ENCODE measurements at places on chromosomes 5 and 9.

DNA sequence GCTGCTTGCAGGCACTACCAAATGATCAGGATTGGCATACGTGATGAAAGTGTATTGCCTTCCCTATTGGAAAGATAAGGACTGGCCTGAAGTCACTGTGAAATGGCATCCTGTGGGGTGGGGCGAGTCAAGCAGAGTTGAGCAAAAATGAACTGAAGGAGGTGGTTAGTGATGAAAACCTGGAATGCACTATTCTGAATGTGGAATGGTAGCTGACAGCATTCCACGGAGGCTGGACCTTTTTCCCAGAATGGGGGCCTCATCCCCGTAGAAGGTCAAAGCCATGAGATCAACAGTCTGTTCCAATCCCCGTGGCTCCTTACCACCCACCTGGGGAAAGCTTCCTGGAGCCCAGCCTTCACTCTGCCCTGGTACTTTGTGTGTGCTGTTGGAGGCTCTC, 37.7 kb downstream of the ASS1 start:
- DNase-seq = no peak

- no peak for DNase-seq
Observed at GRCh38 chr9:116516456-116516855, 170.6 kb upstream of the TRIM32 start.

GRCh38 chr9:95496687-95497086, 20.1 kb downstream of the PTCH1 start:
- DNase-seq = no peak

GRCh38 chr9:35791297-35791921, at the start of gene NPR2:
NPR2 (plus strand) TSS chr9:35791591; CDS start chr9:35792409, 818 bp downstream.
- DNase-seq = no peak

DNA sequence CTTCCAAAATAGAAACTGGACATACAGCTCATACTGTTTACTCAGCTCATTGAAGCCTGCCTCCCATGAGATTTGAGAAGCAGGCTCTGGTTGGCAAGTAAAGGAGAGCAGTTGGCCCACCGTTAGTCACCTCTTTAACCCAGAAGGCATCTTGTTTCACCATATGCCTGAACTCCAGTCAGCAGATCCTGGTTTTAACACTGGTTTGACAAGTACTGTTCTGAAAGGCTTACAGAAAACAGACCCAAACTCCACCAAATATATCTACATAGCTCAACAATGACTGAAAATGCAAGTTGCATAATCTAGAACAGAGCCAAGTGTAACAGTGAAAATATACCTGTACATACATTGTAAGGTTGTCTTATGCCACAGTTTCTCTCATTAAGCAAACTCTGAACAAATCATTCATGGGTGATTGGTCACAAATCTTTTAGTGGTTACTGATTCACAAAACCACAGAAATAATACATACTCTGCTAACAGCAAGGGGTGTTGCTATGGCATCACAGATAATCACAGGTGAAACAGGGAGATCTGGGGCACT, 198.8 kb downstream of the BNC2 start:
- DNase-seq = no peak

GRCh38 chr5:146952168-146952567, 73.6 kb upstream of the PPP2R2B start:
- DNase-seq = no peak

DNA sequence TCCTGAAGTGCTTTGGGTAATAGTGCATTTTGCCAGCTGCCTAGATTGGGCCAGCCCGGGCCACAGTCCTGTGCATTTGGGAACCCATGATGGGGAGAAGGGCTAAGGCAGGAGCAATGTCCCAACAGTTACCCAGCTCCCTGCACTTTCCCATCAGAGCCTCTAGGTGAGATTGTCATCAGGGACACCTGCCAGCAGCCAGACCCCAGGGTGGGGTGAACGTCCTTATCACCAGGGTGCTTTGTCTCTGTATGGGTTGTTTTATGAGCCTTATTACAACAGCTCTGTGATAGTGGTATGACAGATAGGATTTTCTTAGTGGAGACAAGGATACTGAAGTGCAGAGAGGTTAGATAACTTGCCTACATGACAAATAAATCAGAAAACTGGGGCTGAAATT, 365.7 kb downstream of the OSTF1 start:
- DNase-seq = no peak

DNA sequence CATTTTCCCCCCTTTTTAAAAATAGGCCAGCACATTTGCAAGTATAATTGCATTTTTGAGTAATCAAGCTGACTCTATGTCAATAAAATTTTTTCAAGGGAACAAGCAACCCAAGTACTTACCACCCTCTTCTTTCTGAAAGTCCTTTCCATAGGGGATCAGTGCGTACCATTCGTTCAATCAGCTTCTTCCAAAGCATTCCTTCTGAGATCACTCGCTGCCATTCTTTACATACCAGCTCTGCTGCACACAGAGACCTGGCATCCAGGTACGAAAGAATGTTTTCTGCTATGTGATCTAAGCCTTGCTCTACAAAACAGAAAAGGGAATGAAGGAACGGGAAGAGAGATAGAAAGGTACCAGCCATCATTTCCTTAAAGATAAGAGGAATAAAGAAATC, 106.6 kb downstream of the FBXW11 start:
- no peak for DNase-seq

- no peak for DNase-seq
Observed at GRCh38 chr9:14348123-14348372, 34.1 kb upstream of the NFIB start.

DNA sequence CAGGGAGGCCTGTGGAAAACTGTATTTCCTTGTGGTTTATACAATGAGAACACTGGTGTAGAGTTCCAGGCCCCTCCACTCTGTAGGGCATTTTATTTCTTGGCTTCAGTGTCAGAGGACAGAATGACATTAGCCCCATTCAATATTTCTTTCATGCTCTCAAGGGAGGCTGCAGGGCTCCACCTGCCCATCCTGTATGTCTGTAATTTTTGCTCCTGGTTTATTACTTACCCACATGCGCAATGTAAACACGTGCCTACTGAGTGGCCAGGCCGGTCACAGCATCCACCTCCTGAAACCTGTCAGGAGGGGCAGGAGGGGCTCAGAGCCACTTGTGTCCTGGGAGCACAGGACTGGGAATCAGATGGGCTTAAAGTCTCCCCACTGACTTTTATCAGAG, 82.4 kb downstream of the GADD45G start:
- no peak for DNase-seq

- no peak for DNase-seq
Observed at GRCh38 chr5:111389390-111390082, 122.8 kb downstream of the STARD4 start.

- no peak for DNase-seq
Observed at GRCh38 chr5:170720984-170721383, 62.5 kb upstream of the GABRP start.

DNA sequence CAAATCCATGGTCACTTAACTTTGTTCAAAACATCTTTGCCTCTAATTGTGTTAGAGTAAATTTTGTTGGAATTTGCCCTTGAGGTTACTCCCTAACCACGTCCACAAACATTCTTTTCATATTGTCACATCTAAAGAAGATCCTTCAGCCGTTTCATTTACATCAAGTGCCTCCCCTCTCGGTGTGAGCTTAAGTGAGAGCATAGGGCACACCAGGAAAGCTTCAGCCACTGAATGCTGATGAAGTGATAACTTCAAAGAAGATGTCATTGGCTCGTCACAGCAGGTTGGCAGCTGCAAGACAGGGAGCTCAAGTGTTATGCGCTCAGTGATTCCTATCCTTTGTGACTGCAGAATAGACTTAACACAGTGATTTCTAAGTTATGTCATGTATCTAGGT, 49.6 kb upstream of the ADAMTS19 start:
- DNase-seq = no peak

DNA sequence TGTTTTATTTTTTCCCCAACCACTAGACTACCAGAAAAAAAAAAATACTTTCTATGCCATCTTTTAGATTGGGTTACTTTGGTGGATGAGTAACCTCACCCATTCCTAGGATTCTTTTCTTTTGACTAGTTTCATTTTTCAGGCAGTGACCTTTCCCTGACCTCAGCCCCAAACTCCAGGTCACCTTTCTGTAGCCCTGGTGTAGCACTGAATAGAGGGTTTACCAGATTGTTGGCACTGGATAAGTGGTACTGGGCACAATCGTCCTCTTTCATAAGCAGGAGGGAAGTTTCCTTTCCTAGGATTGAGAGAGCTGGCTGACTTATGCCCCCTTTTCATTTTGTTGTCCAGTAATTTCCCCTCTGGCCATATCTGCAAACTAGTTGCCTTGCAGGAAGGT, 169.4 kb upstream of the TMEM161B start:
- DNase-seq = no peak

GRCh38 chr9:35566417-35566816, 38.6 kb upstream of the TESK1 start:
- DNase-seq = no peak

- no peak for DNase-seq
Observed at GRCh38 chr5:132223861-132224260, 3.8 kb downstream of the P4HA2 start.

GRCh38 chr5:135490245-135491037, 38.3 kb upstream of the TIFAB start:
- no peak for DNase-seq

DNA sequence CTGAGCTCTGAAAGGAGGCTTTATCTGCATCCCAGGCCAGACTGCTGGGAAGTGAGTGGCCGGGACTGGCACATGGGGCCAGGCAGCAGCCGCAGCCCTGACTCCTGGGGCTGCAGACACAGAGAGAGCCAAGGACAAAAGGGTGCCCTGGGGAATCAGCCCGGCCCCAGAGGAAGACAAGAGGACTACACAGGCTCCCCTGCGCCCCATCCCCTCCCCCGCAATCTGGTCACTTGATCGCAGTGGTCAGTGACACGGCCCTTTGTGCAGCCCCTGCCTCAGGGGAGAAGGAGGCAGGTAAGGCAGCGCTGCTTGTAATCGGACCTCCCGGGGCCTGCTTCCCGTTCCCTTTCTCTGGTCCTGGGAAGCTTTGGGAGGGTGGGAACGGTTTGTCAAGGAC, 55.5 kb upstream of the FUBP3 start:
- no peak for DNase-seq

DNA sequence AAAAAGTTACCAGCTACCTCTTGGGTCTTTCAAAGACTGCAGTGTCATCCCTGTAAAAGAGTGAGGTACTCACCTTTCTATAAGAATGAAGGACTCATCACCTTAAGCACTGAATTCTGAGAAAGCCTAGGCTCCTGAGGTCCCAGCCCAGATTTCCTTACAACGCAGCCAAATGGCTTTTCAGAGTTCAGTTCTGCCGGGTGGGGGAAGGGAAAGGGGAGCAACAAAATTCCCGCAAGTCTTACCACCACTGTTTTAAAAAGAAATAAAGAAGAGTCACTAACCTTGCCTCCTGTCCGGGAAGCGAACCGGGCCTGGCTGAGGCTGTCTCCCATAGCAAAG, 373 bp downstream of the ADAMTS12 start:
- DNase-seq = no peak

DNA sequence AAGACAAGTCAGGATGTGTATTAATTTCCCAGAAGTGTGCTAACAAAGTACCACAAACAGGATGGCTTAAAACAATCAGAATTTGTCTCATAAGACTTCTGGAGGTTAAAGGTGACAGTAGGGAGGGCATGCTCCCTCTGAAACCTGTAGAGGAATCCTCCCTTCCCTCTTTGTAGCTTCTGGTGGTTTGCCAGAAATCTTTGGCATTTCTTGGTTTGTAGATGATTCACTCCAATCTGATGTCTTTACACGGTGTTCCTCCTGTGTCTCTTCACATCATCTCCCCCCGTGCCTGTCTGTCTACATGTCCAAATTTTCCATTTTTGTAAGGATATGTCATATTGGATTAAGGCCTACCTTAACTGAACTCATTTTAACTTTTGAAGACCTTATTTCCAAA, 471.5 kb downstream of the ZNF608 start:
- no peak for DNase-seq

DNA sequence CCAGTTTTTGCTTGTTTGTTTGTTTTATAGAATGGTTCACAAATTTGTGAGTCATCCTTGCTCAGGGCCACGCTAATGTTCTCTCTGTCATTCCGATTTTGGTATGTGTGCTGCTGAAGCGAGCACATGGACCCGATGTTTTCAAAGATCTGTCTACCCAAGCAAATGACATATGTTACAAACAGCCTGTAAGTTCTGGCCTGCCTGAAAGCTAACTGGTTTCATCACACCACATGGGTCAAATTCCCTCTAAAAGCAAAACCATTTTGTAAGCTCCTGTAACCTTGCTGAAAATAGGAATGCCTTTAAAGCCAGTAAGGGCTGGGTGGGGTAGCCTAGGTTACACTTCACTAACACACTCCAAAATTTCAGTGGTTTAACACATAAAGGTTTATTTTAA, 25.4 kb downstream of the DMRT3 start:
- no peak for DNase-seq

DNA sequence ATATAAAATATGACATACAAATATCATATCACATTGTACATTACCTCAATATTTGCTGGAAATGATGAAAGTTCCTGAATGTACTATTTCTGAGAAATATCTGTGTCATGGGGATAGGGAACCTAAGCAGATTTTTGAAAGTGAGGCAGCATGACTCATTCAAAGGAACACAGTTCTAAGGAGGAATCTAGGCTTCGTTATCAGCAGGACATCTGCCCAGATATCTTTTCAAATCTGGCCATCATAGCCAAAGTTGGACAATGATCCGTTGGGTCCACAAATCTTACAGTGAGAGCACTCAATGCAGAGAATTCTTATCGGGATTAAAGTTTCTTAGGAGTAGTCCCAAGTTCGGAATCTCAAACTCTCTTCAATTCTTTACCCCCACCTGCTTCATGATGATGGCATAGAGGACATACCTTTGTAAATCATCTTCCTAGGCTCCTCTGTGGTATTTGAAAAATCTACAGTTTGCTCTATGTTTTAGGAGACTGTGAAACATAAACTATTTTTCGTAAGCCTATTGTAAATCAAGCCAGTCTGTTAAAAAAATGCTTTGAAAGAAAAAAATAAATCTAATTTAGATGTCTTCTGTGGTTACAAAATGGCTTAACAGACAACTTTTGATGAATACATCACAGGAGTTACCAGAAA, 29.4 kb upstream of the ALDH1A1 start:
- DNase-seq = no peak

- no peak for DNase-seq
Observed at GRCh38 chr9:137366445-137366810, 56.5 kb downstream of the EXD3 start.

- no peak for DNase-seq
Observed at GRCh38 chr5:72154076-72154756, 46.9 kb downstream of the MAP1B start.

DNA sequence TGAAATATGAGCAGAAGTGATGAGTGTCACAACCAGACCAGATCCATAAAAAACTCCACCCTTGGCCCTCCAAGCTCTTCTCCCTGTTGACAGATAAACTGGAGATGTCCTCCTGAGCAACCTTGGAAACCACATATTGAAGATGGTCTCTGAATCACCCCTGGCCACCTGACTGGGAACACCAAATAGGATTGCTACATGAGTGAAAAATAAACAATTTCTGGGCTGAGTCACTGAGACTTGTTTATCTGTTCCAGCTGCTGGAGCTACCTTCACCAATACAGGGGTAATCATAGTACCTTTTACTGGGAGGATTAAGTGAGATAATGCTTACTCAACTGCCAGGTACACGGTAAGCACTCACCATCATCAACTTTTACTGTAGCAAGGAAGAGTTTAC, 53.3 kb downstream of the PCA3 start:
- DNase-seq = no peak

GRCh38 chr5:149298842-149299404, 27.3 kb downstream of the AFAP1L1 start:
- DNase-seq = no peak

- DNase-seq = no peak
Observed at GRCh38 chr9:18720691-18721090, 246.7 kb downstream of the ADAMTSL1 start.

All from stimulated activated CD8-positive, alpha-beta memory T cell treated with anti-CD3 and anti-CD28 coated beads, Interleukin-2, amount 100 ng/mL, for 1 hour (primary cell).